HT1080 (cell line): ENCODE measurements at places on chromosomes 4 and X. TPM values are rescaled to one million over a fixed set of nuclear protein-coding genes. Genes with fewer than 3 reads are reported as not detected.

DNA sequence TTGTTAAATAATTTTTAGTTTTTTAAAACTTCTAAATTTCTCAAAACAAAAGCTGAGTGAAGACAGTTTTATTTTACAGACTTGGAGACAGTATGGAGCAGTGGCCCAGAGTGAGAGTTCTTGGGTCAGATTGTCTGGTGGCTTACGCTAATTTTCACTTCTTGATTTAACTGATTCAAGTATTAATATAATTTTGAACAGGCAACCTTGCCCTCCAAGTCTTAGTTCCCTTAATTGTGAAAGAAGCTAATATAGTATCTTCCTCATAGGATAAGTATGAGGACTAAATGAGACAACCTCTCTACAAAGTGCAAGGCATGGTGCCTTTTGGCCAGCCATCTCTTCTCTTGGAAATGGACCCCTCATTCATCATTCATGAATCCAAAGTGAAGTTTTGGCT, 25.4 kb downstream of the ATP7A start:
- no peak for DNase-seq

DNA sequence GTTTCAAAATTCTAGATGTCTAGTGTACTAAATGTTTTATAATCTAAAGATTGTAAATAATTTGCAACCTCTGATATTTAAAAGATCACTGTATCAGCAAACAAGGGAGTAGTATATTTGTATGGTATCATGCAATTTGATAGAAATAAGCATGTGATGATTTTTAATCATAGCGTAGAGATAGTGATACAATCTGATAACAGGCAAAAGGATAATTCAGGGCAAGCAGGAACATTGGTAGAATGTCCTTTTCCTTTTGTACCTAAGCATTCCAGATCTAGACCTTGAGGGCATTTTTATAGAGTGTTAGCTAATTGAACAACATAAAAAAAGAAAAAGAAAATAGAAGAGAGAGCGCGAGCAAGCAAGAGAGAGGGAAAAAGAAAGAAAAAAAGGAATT, 1.4 kb downstream of the ANK2 start:
- DNase-seq: no peak

CCDC158 gene
- not detected in 2 replicates for total RNA-seq

DCAF4L1 gene
- 0.19 and 0.33 TPM in 2 replicates for total RNA-seq

TREX2 gene
- 0.84 and 1.8 TPM in 2 replicates for total RNA-seq

UGT2B11 gene
- not detected in 2 replicates for total RNA-seq

TRMT2B gene
- total RNA-seq: 20.0 TPM in 2 replicates
